ENCODE measurements at places on chromosomes 13 and 19.

GRCh38 chr13:79684371-79684770, 203.4 kb downstream of the NDFIP2 start:
- DNase-seq = no peak

GRCh38 chr13:60000081-60000480, 163.6 kb downstream of the DIAPH3 start:
- DNase-seq = no peak

GRCh38 chr19:39193803-39194202, 3.0 kb upstream of the NCCRP1 start:
- no peak for DNase-seq

DNA sequence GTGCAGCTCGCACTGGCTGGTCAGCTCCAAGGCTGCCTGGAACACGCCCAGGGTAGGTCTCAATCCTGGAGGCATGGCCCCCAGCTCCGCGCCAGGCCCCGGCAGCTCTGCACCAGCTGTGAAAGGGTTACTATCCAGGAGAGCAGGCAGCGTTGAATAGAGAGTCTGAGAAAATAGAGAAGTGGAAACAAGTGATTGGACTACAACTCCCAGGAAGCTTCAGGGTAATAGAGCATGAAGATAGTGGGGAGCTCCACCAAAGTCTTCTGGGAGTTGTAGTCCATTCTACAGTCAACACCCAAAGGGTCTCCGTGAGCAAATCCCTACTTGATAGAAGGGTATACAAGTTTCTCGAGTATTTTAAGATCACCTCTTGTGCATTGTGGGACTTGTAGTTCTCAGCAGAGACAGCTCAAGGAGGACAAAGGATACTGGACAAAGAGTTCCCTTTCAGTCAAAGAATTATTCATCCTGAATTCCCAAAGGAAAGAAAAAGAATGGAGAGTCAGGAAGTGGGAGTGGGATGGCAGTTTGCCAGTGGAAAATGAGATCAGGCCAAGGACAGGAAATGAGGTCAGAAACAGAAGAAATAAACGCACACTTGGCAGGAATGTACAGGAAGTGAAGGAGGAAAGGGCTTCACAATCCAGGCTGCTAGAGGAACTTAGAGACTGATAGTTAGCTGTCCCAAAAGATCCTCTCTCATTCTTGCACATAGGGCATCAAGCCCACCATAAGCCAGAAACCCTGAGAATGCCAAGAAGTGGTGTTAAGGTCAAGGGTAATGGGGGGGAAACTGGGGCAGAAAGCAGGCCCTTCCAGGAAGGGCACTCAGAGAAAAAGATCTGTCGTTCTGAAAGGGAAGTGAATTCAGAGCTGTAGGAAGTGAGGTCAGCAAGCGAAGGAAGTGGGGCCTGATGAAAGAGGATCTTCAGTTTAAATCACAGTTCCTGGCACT, 5.5 kb upstream of the MAMSTR start:
- DNase-seq = no peak

DNA sequence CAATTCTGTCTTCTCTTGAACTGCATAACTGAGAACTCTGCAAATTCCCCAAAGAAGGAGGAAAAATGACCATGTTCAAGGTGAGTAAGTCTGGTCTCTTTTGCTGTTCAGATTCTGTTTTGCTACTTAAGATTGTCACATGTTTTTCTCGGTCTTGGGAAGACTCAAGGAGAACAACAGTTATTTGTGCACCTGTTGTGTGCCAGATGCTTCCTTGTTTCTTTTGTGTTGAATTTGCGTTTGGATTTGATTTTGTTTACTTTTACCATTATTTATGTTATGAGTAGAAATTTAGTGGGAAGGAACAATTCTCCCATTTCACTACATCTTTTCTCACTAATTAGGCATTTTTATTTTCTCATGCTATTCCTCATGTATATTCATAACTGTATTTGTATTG, 4.4 kb downstream of the ZNF284 start:
- no peak for DNase-seq

DNA sequence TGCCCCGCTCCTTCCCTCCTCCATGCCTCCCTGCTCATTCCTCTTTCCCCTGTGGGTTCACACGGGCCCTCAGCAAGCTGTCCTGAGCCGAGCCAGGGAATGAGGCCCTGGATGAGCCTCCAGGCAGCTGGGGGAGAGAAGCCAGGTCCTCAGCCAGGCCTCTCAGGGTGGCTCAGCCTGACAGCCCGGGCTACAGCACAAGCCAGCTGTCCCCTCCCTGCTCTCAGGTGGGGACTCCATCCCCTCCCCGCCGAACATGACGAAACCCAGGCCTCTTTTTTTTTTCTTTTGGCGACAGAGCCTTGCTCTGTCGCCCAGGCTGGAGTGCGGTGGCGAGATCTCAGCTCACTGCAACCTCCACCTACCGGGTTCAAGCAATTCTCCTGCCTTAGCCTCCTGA, 40.0 kb upstream of the MATK start:
- no peak for DNase-seq

DNA sequence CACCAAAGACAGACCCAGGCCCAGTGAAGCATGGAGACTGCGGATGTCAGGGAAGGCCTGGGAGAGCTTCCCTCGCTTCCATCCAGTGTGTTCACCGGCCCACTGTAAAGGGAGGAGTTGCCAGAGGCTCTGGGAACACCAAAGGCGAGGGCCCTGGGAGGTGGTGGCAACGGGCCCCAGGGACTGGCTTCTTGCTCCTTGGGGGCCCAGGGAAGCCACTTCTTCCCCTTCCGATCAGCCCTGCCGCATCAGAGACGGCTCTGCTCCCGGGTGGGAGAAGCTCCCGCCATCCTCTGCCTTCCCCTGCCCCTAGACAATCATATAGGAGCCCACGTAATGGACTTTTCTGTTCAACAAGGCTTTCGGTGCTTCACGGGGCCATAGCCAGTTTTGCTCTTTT, 83.4 kb upstream of the GPR183 start:
- DNase-seq = no peak

DNA sequence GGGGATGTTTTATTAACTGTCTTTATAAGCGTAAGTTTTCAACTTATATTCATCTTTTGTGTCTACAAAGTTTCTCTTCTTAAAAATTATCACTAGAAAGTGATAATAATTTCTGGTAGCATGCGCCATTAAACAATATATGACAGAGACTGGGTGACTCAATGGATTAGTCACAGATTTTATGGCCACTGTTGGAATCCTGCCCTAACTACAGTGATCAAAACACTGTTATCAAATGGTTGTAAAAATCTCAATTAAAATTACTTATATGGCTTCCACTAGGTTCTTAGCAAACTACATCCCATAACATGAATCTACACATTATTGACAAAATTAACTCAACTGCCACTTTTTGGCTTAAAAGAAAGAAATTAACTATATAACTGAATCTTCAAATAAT, 350.0 kb downstream of the DACH1 start:
- no peak for DNase-seq

GRCh38 chr13:44263751-44264620, 109.6 kb upstream of the SERP2 start:
- DNase-seq = no peak

- DNase-seq = no peak
These were observed 496.2 kb upstream of the KLHL1 start for GRCh38 chr13:70604448-70604847.

GRCh38 chr13:102508411-102508810, 88.4 kb upstream of the TPP2 start:
- no peak for DNase-seq

DNA sequence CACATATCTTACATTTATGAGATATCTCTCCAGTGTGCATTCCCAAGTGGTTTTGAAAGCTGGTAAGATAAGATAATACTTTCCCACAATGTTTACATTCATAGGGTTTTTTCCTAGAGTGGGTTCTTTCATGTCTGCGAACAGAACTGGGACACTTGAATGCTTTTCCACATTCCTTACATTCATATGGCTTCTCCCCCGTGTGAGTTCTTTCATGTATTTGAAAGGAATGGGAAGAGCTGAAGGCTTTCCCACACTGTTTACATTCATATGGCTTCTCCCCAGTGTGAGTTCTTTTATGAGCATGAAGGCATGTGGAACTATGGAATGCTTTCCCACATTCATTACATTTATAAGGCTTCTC, 19.7 kb downstream of the ZNF433 start:
- DNase-seq = no peak

- DNase-seq = no peak
These were observed 136.6 kb upstream of the USP29 start for GRCh38 chr19:56983171-56983570.

DNA sequence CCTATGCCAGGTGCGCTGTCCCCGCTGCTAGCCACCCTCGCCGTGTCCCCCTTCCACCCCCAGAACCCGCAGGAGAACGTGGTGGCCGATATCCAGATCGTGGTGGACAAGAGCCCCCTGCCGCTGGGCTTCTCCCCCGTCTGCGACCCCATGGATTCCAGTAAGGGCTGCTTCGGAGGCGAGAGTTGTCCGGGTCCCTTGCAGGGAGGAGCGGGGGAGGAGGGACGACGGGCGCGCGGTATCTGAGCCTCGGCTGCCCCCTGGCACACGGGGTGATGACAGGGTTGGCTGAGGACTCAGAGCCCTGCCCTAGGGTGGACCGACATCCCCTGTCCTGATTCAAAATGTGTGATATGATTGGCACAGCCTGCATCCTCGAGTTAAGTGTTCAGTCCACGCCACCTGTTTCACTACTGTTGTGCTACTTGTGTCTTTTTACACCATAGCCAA, 653 bp downstream of the MVB12A start:
- DNase-seq = no peak

- no peak for DNase-seq
These were observed 2.6 kb downstream of the CAPN12 start for GRCh38 chr19:38741670-38742069.

GRCh38 chr19:1935484-1936208, 5.3 kb upstream of the CSNK1G2 start:
- no peak for DNase-seq
